ENCODE measurements at places on chromosomes 2 and 18.

DNA sequence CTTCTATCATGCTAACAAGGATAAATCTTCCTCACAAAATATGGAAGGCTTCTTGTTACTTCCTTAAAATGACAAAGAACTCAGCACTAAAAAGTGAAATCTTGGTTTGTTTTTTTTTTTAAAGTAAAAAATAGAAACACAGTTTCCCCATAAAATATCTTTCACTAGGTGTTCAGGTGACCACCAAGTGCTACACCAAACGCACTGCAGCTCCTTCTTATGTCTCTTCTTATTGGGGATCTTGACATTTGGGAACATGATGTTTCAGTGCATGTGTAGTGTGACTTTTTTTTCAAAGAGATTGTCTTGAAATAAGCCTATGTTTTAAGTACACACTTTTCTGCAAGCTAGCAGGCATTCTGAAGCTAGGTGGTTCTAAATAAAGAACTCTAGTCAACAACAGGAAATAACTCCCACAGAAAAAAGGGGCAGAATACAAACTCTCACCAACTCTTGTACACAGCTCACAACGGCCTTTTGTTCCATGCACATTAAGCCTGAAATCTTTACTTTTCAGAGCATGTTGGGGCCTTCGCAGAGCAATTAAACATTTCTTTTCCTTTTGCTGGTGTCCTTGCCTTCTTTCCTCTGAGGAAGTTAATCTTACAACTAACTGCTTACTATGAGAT, 13.2 kb upstream of the SERTAD2 start:
- no peak for DNase-seq

- DNase-seq = no peak
Observed at GRCh38 chr18:74577019-74577418, 20.7 kb upstream of the ZNF407 start.

DNA sequence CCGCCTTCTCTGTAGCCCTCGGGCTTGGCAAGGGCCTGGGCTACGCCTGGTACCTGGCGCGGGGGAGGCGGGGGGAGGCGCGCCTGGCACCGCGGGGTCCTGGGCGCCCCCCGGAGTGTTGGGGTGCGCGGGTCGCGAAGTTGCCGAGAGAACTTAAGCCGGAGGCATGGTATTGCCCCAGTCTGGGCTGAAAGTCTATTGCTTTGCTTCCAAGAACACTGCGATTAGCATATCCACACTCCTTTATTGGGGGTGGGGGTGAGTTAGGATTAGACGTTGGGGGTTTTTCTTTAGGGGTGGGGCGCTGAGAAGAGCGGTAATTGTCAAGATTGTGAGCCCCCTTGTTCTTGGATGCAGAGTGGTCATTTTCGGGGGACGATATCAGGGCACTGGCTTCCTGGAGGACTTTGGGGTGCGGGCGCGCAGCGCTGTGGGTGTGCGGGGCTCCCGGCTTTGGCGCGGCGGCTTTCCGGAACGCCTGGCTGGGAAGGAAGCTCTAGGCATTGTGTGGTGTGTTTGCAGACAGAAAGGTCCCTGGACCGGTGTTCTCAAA, 798 bp downstream of the TANC1 start:
- DNase-seq = no peak

DNA sequence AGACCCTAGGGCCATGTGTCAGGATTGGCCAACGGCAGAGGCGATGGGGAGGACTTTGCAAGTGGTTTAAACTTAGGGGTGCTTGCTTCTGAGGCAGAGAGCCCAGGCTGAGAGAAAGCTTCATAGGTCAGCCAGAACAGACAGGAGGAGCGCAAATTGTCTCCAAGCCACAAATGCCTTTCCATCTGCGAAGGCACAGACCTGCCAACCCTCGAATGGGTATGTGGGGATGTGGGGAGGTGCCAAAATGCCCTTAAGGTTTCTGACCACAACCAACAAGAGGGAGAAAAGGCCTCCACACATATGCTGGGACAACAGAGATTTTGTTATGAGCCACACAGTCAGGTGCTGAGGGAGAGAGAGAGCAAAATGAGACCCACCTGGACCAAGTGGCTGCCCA, 283.6 kb downstream of the CYP26B1 start:
- no peak for DNase-seq

- peak; percentile 62 for DNase-seq
Observed at GRCh38 chr2:131042148-131042775, 51.0 kb downstream of the FAM168B start.

DNA sequence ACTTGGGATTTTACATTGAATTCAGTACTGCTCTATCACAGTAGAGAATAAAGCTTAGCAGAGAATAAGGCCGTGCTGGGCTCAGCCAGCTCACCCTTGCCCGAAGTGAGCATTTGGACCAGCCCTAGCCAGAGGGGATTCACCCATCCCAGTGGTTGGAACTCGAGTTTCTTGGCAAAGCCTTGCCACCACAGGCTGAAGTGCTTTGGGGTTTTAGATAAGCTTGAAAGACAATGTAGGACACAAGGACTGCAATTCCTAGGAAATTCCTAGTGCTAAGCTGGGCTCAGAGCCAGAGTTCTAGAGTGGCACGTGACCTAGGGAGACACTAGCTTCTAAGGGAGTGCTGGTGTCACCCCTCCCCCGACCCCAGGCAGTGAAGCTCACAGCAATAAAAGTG, 28.0 kb downstream of the SERPINB11 start:
- no peak for DNase-seq

- DNase-seq = no peak
Observed at GRCh38 chr2:207317378-207317984, 151.7 kb upstream of the KLF7 start.

DNA sequence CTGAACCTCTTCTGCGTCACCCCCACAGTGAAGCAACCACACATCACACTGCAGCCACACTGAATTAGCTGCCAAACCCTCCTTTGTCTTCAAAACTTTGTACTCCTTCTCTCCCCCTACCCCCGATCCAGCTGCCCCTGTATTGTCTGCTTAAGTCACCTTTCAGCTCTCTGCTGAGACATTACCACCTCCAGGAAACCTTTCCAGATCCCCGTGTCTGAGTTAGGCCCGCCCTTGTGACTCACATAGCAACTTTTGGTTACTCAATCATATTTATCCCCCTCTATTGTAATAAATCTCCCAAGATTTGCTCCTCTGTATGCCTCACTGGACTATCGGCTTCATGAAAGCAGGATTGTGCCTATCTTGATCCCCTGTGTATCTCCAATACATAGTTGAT, 82.8 kb upstream of the CDCA7 start:
- no peak for DNase-seq

- no peak for DNase-seq
Observed at GRCh38 chr18:22412176-22412911, 5.4 kb downstream of the CTAGE1 start.

DNA sequence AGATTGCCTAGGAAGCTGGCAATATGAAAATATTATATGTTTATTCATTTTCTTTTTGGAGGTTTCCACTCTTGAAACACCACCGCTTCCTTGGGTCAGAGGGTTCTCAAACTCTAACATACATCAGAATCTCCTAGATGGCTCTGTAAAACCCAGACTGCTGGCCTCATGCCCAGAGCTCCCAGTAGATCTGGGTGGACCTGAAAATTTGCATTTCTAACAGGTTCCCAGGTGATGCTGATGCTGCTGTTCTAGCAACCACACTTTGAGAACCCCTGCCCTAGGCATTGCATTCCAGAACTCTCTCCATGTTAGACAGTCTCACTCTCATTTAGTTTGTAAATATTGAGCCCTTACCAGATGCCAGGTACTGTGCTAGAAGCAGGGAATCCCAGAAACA, 139.4 kb downstream of the FAM210A start:
- DNase-seq = no peak

DNA sequence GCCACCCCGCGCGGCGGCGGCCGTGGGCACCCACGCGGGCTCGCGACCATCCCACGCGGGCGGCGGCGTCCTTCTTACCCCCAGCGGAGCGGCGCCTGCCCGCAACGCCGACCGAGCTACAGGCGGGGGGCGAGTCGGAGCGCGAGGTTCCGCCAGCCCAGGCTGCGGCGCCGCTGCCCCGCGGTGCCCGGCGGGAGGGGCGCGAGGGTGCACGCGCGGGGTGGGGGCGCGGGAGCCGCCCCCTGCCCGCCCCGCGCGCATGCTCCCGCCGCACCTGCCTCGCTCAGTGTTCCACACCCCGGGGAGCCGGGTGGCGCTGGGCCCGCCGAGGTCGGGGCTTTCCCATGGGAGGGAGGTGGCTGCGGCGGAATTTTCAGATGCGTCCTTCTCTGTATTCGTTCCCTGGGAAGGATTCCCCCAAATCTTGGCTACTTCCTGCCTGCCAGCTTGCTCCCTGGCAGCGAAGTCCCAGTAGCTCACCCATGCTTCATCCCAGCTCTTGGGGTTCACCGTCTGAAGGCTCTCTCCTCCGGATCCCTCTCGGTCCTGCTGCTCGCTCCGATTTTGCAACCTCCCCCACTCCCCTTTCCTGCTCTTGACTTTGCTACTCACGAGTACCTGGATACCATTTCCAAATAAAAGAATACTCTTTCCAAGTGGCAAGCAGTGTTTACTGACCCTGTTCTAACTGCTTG, at the start of gene L3MBTL4:
Gene L3MBTL4, minus strand, starts transcription at position 189 of the 695 bp plus-strand sequence. CDS start 103,286 bp downstream, outside the sequence.
- DNase-seq = no peak

DNA sequence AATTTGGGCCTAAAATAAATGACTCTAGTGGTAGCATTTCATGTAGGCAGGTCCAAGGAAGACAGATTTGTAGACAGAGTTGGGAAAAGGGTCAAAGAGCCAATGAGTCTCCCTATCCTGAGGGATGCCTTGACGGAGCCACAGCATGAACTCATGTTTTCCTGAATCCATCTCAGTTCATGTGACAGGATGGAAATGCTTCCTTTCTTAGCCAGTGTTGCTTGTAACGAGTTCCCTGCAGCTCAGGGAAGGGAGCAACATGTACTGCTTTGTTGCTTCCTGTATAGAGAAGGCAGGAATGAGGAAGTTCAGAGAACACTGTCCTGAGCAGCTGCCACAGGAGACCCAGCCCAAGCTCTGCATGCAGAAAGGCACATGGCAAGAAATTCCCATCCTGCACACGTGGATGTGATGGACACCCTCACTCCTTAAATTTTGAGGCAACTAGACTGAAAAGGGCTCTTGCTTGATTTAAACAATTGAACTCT, 27.9 kb downstream of the TMEM17 start:
- no peak for DNase-seq

DNA sequence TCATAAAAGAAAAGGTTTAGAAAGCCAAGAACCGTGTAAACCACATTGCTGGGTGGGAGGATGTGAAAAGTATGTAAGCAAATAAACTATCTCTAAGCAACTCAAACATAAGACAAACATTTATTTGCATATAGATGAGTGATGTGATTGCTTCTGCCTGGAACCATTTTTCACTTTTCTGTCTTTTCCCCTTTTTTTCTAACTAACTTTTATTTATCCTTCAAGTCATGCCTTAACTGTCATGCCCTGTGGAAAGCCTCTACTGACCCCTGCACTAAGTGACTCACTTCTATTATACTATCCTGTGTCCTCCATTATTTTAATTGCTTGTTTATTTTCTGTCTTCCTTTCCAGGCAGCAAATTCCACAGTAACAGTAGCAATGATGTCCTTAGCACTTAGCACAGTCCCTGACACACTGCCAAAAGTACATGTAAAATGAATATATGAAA, 87.5 kb upstream of the CTAGE1 start:
- no peak for DNase-seq

DNA sequence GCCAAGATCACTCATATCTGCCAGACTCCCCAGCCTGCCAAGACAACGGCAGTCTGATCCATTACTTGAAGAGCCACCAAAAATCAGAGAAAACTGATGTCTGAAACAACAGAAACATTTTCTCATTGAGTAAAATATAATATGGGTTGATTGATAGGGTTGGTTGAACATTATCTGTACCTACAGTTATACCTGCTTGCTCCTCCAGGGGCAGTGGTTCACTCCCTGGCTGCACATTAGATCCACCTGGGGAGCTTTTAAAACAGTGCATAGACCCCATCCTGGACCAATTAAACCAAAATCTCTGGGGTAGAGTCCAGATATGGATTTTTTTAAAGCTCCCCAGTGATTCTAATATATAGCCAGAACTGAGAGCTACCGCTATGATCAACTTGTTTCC, 43.6 kb upstream of the SLC14A2 start:
- no peak for DNase-seq

DNA sequence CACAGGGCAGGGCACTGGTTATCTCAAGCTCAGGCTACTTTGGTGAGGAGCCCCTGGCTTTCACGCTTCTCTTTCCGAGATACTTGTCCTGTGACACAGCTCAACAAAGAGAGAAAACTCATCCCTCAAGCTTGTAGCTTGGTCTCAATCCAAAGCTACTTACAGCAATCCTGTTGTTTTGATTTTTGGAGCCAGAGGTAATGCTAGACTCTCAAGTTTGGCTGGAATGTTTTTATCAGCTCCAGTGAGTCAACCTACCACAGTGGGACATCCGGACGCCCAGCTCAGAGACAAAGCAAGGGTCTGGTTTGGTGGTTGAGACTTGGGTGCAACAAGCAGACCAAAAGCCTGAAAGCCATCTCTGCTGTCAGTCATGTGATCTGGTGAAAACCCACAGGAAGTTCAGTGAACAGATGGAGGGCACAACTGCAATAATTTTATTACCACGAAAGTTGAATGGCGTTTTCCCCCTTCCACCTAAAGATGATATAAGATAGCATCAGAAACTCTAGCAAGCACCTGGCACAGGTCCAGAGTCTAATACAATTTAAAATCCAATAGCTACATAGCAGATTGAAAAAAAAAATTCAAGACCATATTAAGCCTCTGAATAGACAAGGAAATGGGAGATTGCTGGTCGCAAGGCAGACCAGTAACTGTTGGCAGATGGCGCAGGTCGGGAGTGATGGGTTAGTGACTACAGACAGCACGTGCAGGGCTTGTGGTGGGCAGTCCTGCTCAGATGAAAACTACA, 102.3 kb upstream of the SMAD7 start:
- peak; percentile 50 for DNase-seq

DNA sequence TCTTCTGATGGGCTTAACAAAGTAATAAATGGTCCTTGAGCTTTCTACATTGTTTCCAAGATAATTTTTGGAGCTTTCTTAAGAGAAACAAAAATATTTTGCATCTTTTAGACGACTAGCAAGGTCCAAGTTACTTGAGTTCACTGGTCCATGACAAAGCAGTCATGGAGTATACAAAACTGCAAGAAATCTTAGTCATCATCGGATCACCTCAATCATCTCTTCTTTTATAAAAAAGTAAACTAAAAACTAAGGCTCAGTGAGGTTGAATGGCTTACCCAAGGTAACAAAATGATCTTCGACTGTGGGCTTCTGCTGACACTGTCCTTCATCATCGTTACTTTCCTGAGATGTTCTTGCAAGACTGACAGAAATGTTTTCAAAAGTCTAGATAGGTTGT, 11.9 kb downstream of the FIGN start:
- DNase-seq = no peak

Data from NCI-H1694 (cell line).